ENCODE measurements at places on chromosomes 1 and 21.

DNA sequence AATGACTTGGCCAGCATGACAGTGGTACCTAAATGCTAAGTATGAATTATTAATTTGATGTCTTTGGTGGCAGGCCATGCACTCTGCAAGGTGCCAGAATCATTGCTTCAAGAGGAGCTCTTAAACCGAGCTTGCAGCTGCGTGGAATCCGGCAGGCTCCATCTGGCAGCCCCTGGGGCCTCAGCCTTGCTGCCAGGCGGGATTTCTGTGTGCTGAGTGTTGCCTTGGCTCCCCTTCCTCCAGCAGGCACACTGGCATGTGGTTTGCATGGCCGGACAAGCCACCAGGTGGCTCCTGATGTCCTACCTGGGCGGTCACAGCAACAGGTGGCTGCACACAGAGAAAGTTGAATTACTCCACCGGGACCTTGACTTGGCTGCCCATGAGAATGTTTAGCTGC is 155.4 kb downstream of the URB2 start:
- DNase-seq, result no peak

- DNase-seq, result no peak
Measured at GRCh38 chr1:2583331-2583791, 3.2 kb upstream of the PRXL2B start.

DNA sequence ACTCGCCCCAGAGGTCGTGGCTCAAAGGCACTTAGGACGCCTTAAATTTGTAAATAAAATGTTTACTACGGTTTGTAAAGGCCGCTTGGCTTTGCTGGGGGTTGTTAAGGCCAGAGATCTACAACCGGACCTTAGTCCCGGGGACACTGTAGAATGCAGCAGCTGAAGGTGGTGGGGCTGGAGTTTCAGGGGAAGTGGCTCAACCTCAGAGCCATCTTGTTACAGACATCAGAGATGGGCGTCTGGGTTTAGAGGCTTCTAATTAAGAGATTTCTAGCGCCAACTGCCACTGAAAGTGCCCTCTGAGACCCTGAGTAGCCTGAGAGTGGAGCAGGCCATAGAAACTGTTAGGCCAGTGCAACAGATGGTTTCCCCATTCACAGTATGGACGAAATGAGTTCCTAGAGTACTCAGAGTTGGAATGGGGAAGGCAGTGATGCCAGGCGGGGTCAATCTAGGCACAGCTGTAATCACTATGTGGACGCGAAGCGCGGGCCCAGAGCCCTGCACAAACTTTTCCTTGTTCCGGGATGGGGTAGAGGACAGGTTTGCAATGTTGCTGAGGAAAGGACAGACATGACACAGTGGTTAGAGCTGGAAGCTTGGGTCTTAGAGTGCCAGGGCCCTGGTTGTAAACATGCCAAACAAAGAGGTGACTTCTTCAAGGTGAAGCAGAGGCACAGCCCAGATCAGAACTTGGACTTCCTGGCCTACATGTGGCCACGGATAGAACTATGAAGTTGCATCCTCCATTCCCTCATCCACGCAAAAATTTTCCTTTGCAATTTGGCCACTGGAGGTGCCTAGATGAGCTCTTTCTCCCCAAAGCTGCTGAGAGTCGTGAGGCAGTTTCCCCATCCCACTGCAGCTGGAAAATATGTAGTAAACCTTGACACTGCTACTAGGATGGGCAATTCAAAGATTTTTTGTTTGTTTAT is 6.0 kb downstream of the HLX start:
- DNase-seq, result no peak

DNA sequence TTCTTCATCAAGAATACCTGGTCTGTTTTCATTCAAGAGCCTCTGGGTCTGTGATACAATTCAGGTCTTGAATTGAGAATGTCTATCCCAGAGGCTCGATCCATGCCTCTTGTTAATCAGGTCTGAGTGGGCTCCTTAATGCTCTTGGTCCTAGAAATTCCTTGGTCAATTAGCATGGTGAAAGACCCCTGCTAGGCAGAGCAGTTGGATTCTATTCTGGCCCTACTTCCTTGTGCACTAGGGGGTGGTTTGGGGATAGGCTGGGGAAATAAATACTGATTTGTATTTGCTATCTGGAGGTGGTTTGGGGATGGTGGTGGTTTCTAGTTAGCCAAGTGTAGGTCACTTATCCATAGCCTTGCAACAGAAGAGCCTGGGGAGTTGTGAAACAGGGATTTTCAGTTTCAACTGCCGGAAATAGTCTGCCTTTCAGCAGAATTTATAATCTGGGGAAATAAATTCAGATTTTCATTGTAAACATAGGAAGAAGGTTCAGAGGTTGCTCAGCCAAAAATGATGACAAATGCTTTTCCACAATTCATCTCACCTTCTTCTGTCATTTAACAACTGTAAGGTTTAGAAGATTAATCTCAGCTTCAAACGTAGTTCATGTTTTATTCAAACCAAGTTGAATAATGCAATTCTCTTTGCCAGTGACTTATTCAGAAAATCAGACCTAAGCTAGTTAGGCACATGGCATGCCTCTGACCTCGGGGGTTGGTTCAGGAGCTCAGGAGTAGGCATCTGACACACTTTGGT is 22.2 kb upstream of the SCAF4 start:
- DNase-seq, result no peak

DNA sequence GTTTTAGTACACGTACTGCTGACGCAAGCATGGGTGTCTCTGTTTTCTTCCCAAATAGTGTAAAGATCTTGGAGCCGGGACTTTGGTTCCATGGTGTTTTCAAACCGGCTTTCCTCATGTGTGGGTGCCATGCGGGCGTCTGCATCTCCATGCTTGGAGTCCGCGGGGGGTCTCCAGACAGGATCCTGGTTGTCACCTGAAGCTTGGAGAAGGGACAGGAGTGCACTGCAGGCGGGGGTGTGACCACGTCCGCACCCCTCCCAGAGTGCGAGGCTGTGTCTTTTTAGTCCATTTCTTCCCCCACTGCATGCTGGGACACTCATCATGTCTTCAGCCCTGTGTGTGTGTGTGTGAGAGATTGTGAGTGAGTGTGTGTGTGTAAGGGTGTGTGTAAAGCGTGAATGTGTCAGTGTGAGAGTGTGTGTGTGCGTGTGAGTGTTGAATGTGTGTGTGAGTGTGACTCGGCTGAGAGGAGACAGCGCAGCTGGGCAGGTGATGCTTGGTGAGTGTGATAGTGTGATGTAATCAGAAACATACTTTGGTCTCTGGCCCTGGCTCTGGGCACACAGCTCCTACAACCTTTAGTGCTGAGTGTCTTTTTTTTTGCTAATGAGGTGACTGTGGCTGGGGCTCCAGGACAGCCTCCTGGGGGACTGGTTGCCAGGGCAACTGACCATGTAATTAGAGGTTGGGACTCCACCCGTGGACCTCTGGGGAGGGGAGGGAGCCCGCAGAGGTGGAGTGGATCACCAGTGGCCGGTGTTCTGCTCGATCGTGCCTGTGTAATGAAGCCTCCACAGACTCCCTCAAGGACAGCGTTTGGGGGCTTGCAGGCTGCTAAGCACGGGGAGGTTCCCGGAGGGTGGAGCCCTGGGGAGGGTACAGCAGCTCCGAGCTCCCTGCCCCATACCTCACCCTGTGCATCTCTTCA is 55.1 kb downstream of the AGPAT3 start:
- no peak for DNase-seq

Measured in CD4-positive, alpha-beta T cell treated with Interferon alpha-2 for 1 hour (primary cell).